ENCODE measurements at places on chromosomes 1 and 21.
A peak's percentile ranks its signal among the peaks of the same experiment; 100 is the strongest.

- no peak for DNase-seq
Measured at GRCh38 chr21:28261298-28261697, 731.4 kb downstream of the LTN1 start.

- no peak for DNase-seq
Measured at GRCh38 chr1:15858069-15858670, 10.7 kb downstream of the SPEN start.

DNA sequence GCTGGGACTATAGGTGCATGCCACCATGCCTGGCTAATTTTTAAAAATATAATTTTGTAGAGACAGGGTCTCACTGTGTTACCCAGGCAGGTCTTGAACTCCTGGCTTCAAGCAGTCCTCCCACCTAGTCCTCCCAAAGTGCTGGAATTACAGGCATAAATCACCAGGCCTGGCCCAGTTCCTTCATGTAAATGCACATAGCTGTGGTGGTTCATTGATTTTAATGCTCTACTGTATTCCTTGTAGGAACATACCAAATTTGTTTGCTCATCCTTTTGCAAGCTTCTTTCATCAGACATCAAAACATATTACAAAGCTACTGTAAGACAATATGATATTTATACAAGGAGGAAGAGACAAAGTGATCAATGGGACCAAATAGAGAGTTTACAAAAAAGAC, 237.5 kb upstream of the ESRRG start:
- DNase-seq = no peak

DNA sequence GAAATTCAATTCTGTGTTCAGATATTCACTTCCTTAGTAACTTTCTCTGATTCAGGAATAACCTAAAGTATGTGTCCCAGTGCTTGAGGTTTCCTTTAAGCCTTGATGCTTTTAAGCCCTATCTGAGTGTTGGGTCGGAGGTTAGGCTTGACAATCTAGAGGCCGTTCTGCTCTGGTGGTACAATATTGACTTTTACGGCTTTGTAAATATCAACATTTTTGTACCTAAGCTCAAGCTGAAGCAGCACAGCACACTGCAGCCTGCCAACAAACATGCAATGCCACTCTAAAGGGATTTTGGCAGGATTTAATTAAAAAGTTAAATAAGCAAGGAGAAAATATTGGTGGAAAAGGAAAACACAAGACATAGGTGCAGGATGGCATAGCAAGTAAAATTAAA, 279.2 kb downstream of the NEGR1 start:
- no peak for DNase-seq

- no peak for DNase-seq
Measured at GRCh38 chr1:116167625-116168276, 56.6 kb downstream of the MAB21L3 start.

- no peak for DNase-seq
Measured at GRCh38 chr1:1550591-1551432, 10.4 kb upstream of the TMEM240 start.

DNA sequence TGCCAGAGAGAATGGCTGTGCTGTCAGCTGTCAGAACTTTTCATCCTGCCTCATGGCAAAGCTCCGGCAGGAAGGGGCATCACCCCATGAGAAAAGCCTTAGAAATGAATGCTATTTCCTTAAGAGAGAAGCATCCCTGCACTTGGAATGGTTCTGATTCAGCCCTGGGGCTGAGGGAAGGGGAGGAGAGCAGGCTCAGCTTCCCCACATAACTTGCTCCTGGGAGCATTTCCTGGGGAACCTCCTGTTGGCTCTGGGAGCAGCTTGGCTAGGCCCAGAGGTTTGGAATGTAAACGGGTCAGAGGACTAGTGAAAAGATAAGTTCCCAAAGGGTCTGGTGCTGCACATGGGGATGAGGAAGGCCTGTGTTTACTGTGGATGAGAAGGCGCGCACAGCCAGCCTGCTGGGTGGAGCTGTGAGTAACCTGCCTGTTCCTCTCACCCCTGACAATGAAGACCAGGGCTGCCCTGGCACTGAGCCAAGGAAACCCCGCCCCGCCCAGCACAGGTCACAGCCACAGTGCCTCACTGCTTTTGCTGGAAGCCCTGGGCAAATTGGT, 5.0 kb downstream of the PRELP start:
- DNase-seq = peak; percentile 15

DNA sequence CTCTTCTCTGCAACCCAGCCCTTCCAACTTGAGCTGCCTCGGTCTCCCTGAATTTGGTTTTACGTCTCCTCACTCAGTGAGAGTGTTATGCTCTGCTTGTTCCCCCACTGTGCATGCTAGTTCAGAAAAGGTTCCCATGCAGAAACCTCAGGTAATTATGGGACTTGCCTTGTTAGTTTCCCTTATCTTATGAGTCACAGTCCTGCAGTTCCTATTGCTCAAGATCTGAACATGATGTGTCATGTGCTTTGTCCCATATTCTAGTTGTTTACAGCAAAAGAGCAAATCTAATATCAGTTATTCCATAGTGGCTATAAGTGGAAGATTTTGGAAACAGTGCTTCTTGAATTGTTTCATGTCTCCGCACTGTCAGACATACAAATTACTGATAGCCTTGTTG, 74.4 kb downstream of the DUSP10 start:
- no peak for DNase-seq

DNA sequence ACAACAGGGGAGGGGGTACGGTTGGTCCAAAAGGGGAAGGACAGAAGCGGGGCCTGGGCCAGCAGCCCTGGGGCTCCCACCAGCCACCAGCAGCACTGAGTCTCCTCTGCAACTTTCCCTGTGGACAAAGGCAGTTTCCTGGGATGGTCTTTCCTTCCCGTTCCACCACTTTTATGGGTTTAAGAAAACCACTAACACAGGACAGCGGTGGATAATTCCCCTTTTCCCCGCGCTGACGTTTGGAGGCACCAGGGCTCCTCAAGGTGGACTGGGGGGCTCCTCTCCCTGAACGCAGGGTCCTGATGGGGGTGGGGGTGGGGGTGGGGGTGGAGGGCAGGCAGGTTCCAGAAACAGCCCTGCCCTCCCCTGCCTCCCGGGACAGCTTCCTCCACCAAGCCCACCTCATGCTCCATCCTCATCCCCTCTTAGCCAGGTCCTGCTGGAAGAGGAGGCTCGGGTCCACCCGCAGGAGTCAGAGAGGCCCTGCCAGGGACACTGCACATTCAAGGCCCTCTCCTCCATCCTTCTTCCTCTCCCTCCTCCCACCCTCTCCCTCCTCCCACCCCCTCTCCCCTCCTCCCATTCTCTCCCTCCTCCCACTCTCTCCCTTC, 4.8 kb upstream of the COL6A1 start:
- no peak for DNase-seq

DNA sequence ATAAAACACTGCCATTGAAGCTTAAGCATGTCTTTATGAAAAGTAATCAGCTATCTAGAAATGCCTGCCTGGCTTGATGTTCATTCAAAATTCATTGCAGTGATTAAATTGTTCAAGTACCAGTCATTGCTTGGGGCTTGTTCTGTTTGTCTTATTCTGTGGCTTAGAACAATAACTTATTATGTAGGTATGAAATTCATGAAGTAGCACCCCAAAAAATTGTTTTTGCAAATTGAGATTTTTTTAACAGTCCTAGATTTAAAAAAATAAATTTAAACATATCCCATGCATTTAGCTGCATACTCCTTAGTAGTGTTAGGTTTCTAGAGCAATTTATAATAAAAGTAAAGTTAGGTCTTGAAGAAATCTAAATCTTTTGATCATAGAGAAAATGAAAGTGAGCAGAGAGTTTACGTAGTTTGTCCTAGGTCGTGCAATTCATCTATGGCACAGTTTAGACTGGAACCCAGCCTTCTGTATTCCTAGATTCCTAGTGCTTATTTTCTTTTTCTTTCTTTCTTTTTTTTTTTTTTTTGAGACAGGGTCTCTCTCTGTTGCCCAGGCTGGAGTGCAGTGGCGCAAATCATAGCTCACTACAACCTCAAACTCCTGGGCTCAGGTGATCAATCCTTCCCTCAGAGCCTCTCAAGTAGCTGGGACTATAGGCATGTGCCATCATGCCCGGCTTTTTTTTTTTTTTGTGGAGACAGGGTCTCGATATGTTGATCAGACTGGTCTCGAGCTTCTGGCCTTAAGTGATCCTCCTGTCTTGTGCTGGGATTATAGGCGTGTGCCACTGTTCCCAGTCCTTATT, 9.3 kb downstream of the MIER1 start:
- no peak for DNase-seq

DNA sequence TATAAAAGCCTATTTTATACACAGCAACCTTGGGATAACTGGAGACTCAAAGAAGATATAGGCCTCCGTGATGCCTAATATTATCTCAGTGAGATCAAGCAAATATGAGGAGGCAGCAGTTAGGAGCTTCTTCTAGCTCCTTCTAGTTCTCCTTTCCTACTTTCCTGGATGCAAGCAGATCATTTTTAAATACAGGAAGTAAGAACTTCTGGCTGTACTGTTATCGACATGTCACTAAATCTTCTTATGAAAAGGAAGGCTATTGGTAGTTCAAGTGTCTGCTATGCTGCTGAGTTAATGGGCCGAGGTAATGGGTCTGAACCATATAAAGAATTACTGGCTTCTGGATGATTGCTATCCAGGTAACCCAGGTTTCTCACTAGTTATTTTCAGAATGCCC, 15.9 kb downstream of the HSPA13 start:
- no peak for DNase-seq

- DNase-seq = no peak
Measured at GRCh38 chr1:106290805-106291501, 765.5 kb upstream of the PRMT6 start.

DNA sequence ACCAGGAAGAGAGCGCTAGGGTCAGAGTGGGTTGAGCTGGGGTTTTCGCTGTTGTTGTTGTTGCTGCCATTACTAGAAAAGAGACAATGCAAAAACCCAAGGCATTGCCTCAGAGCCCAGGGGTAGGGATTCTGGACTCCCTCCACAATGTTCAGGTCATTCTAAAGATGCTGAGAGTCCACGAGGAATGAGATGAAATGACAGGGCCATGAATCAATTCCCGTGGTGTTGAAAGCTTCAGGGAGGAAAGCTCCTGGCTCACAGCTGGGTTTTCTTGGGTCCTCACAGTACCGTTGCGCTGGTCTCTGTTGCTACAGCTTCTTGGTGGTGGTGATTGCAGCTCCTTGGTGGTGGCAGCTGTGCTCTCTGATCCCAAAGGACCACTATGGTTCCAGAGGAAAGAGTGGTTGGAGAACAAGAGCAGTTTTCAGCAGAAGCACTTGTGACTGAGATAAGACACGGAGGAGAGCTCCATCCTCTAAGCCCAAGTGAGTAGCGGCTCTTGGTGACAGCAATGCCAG, 58.2 kb downstream of the ETS2 start:
- DNase-seq = no peak

Data from stimulated activated CD8-positive, alpha-beta memory T cell treated with anti-CD3 and anti-CD28 coated beads, Interleukin-15, amount 100 ng/mL, for 24 hours (primary cell).